HEK293T (cell line): ENCODE measurements at places on chromosomes 3 and 15.
A peak's percentile ranks its signal among the peaks of the same experiment; 100 is the strongest.

DNA sequence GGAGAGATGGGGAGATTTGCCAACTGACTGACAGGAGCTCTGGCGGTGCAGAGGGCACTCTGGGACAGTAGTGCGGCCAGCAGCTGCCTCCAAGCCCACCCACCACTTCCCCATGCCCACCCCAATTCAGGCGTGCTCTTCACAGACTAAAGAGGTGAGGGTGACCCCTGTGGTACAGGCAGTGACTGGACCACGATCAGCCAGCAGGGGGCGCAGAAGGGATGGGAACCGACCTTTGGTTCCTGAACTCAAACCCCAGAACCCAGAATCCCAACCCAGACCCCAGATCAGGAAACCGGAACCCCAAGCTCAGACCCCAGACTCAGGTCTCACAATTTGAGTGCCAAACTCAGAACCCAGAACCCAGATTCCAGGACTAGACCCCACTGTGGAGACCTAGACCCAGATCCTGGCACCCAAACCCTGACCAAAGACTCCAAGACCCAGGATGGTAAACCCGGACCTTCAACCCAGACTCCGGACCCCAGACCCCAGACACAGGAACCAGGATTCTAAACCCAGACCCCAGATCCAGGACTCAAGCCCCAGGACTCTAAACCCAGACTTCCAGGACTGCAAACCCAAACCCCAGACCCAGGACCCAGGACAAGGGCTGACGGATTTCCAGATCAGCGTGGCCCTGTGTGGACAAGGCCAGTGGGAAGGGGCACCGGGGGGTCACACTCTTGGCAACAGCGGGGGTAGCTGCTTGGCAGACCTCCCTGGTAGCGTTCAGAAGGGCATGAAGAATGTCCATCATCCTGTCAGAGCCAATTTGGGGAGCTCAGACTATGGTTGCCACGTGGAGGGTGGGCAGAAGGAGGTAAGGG is 3.7 kb upstream of the MYL3 start:
- DNase-seq: peak; percentile 75

DNA sequence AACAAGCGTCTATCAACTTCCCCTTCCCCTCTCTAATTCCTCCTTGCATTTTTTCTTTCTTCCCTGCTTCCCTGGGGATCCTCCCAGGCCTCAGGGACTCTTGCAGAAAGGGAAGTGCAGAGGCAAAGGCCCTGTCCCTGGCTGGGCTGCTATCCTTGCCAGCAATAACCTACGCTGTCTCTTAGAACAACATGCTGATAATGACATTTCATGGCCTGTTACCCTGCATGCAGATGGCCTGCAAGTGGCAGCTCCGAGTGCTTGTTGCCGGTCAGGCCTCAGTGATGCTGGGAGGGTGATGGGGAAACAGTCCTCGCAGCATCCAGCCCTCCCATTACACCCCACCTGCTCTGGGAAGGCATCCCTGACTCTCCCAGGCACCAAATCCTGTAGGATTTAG is 167.6 kb downstream of the RAB11A start:
- DNase-seq: no peak

GRCh38 chr3:21524133-21524532 is 226.9 kb downstream of the ZNF385D start:
- no peak for DNase-seq

- no peak for DNase-seq
Observed at GRCh38 chr15:89077750-89078149, 10.5 kb upstream of the ABHD2 start.

DNA sequence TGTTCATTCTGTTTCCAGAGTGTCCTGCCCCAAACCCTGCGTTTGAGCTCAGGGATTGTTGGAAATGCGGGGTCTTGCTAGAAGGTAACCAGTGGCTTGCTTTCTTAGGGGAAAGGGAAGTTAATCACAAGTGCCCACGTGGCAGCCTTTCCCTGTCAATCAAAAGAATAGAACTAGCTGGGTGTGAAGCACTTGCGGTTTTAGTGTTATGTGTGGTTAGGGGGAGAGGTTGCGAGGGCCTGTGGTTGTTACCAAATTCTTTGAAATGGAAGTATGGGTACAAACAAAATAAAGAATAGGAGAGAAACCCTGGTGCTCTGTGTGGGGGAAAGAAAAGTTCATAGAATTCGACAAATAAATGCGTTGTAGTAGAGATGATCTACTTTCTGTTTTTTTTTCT is 67.6 kb downstream of the FNDC3B start:
- DNase-seq: no peak

DNA sequence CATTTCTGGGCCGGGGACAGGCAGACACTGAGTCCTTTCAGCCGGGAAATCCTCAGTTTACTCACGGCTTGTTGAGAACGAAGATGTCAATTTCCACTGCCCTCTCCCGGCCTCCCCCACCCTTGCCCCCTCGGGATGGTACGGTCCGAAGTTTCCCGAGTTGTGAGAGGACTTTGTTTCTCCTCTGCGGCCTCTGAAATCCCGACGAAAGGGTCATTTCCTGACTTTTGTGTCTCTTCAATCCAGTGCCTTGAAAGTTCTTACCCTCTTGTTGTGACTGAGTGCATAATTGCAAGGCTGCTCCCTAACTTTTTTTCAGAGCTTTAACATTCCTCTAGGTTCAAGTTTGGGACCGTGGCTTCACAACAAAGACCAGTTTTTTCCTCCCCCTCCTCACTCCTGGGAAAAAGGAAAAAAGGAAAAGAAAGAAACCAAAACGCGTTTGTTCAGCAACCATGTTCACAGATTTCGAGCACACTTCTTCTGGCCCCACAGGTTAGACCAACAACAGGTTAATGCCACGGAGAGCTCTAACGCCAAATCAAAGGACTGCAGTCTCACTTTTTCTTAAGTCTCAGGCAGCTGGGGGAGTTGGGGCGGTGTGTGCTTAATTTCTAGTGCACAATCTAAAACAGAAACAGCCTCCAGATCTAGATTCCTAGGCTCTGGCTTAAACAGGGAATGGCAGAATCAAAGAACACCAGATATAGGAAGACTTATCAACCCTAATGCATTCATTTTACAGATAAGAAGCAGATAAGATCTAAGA is 138.9 kb downstream of the TMCO5A start:
- no peak for DNase-seq

GRCh38 chr15:25787381-25787780 is 75.7 kb downstream of the ATP10A start:
- DNase-seq: no peak

- no peak for DNase-seq
Observed at GRCh38 chr3:15476378-15476777, 45.1 kb downstream of the COLQ start.

GRCh38 chr15:75148280-75148679 is 53.4 kb upstream of the C15orf39 start:
- DNase-seq: no peak

GRCh38 chr15:58213587-58214338 is 75.6 kb downstream of the AQP9 start:
- DNase-seq: no peak

GRCh38 chr3:111712294-111713167 is 117.4 kb upstream of the ZBED2 start:
- DNase-seq: no peak

GRCh38 chr3:101784855-101785613 is 6.0 kb downstream of the NXPE3 start:
- no peak for DNase-seq

DNA sequence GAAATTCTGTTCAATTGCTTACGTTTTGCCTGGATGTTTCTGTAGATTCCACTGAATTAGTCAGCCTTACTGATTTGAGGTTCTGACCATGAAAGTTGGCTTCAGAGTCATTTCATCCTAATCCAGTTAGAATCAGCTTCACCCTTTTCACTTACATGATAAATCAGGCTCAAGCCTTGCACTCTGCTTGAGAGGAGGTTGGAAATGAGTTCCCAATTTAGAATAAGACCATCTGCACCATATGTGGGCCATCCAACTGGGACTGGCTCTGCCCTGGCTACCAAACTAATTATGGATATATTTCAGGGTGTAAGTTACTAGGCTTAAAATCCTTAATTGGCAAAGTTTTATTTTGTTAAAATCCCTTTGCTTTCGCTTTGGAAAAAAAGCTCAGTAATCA is 255.7 kb downstream of the CHL1 start:
- no peak for DNase-seq

DNA sequence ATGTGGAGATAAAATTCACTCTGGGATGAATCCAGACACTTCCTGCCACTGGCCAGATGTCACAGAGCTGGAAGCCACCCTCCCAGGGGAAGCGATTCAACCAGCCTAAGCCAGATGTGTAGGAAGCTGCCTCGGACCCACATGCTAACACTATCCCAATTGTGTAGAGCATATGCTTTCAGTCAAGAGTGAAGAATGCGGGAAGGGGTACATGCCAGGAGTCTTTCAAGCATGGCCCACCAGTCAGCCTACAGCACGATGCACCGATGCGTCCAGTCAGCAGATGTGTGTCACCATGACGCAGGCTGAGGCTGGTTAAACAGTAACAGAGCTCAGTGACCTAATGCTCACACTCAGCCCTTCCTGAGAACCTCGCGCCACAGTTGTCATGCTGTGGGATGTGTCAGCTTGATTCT is 38.8 kb upstream of the BNC1 start:
- DNase-seq: no peak

DNA sequence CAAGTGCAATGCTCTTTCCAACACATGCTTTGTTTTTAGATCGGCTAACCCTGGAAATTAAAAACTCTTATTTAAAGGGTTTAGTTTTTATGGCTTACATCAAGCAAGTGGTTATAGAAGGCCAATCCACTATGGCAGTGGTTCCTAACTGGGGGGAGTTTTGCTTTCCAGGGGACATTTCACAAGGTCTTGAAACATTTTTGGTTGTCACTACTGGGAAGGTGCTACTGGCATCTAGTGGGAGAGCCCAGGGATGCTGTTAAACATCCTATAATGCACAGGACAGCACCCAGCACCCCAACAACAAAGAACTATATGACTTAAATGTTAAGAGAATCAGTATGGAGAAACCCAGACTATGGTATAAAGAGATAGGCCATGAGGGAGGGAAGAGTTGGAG is 439.0 kb downstream of the NTRK3 start:
- no peak for DNase-seq

GRCh38 chr3:18144571-18144970 is 280.6 kb downstream of the SATB1 start:
- no peak for DNase-seq

DNA sequence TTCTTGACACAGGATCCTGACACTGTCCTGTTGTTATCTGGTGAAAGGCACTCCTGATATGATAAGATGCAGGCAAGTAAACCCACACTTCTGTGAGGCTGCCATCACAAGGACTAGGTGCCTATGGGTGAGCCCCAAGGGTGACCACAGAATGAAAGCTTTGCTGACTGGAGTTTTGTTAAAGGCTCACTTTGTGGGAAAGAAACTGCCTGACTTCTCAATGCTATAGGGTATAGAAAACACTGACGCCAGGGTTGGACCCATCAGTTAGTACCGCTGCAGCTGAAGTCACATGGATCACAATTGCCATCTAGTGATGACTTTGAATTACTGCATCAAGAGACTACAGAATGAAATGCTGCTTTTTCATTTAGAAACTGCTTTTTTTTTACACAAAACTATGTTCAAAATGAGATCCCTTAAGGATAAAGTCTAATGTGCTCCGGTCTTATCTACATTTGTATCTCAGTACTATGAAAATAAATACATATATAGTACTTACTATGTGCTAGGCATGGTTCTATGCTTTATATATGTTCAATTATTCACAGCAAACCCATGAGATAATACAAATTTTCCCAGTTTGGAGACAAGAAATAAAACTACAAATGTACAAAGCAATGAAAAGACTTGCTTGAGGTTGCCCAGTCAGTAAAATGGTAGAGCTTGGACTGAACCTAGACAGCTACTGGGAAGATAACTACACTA is 64.2 kb upstream of the CMSS1 start:
- peak; percentile 66 for DNase-seq

GRCh38 chr3:6785726-6786125 is 75.2 kb upstream of the GRM7 start:
- no peak for DNase-seq

- no peak for DNase-seq
Observed at GRCh38 chr3:129442486-129442885, 2.5 kb downstream of the IFT122 start.

DNA sequence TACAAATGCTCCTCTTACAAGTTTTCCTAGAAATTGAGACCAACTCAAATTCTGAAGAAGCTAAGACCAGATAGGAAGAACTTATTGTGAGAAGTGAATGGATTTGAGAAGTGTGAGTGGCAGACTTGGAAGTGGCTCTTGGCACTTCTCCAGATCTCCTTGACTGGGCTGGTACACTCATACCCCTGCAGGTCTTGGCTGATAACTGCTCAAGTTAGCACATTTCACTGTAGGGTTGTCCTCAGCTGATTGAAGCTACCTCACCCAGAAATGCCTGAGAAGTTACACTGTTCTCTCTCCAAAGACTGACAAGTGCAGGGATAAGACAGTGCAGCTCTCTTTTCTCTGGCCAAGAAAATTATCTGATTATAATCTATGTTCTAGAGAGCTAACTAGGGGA is 16.5 kb upstream of the CLDN1 start:
- no peak for DNase-seq

- no peak for DNase-seq
Observed at GRCh38 chr15:70099967-70100473, 2.3 kb upstream of the TLE3 start.

GRCh38 chr3:186930143-186930640 is at the start of gene ST6GAL1:
ST6GAL1 (plus strand) TSS chr3:186930526; CDS start chr3:187042704, 112,178 bp downstream.
- DNase-seq: peak; percentile 39

GRCh38 chr3:182201456-182202168 is 489.9 kb downstream of the SOX2 start:
- no peak for DNase-seq

DNA sequence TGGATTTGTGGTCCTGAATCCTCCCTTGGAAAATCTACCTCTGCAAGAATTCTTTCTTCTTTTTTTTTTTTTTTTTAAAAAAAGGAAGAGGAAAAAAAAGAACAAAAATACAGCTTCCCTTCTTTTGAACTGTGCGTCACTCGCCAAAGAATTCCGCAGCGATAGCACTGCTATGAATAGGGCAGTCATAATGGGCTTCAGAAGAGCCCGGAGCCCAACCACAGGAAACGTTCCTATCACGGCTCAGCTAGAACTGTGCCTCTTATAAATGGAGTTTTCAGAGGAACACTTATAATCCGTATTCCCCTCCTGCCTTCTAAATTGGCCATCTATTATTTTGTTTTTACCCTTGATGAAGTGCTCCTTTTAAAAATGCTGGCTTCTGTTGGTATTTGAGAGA is 227.7 kb downstream of the ADAMTS17 start:
- no peak for DNase-seq

DNA sequence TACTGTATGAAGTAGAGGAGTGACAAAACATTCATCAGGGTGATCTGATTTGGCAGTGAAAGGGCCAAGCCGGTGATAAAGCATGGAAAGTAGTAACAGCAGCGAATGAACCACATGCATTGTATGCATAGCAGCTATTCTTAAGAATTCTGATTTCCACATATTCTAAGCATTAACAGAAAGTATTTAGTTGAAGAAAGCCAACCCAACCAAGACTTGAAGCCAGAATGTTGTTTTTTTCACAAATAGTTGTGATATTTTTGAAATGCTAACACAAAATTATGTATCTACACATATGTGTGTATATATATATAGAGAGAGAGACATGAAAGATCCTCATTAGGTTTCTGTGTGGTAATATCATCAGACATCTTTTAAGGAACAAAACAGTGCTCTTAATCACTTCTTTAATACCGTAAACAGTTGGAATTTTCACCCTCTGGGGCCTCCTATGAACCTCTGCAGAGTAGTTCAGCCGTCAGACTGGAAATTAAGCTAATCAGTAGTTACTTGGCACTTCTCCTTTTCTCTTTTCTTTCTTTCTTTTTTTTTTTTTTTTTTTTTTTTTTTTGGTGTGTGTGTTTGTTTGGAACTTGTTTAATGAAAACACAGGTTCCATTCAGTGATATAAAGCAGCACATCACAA is 139.6 kb downstream of the CMSS1 start:
- no peak for DNase-seq

GRCh38 chr3:127792541-127793292 is 29.6 kb downstream of the MGLL start:
- no peak for DNase-seq
